ENCODE measurements at places on chromosomes 5 and 9.

- no peak for DNase-seq
Observed at GRCh38 chr5:98128271-98128670, 645.2 kb upstream of the RGMB start.

- DNase-seq = no peak
Observed at GRCh38 chr5:42064821-42065220, 139.7 kb downstream of the FBXO4 start.

DNA sequence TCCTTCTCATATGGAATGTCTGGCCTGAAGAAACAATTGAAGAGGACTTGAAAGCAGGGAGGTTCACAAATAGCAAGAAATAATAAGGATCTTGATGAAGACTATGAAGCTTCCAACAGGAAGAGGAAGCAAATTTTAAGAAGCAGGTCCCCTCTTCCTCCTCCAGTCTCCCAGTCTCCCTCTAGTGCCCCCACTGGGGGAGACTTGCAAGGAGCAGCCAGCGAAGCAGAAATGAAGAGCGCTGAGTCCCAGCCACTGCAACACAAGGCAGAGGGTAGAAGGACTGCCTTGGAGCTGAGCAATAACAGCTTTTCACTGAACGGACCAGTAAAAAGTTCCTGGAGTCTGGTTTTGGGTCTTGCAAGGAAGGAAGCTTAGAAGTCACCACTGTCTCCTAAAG lies 32.6 kb upstream of the ACO1 start:
- no peak for DNase-seq

DNA sequence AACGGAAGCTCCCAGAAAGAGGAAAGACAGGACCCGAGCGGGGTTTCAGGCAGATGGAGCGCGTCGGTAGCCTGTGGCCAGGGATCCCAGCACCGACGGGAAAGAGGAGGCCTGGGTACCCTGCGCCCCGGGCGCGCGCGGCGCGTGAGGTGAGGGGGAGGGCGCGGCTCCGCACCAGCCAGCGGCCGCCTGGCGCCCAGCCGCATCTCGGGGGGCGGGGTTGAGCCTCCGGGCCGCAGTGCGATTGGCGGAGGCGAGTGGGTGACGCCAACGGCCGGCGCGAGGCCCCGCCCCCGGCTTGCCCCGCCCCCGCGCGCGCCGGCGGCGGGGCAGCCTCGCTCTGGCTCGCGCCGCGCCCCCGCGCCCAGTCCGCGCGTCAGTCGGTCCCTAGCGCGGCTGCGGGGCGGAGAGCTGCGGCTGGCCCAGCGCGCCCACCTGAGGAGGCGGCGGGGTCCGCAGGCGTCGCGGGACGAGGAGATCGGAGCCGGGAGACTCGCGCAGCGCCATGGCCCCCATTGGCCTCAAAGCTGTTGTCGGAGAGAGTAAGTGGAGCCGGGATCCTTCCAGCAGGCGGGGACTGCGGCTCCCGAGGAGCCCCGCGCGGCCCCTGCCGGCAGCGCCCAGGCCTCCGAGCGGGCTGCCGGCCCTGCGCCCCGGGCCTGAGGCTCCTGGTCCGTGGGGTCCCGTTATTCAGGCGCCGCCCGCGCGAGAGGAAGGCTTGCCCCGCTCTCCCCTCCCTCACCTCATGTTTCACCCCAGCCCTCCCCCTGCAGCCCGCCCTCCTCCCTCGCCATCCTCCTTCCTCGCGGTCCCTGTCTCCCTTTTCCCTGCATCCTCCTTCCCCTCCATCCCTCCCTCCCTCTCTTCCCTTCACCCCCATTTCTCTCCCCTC lies at the start of gene STXBP1:
Gene STXBP1 (plus strand): TSS at position 379 of the 892 bp plus-strand sequence. CDS start 127 bp downstream, at position 506.
- DNase-seq = peak; percentile 70

DNA sequence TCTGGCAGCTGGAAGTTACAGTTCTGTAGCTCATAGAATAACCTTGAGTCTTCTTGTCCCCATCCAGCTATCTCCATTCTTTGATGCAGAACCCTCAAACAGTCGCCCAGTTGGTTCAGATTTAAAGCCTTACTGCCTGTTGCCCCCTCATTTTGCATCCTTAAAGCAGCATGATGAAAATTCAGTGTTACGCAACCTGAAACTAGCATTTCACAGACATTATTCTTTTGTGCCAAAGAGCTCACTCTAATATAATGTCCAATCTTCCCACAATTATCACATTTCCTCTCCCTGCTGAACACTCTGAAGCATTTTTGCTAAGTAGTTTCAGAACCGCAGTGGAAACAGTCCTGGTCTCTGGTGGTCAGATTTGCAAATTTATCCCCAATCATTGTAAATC lies 318.0 kb downstream of the PSAT1 start:
- no peak for DNase-seq

- no peak for DNase-seq
Observed at GRCh38 chr9:73951147-73951546, 546.0 kb upstream of the RORB start.

Data from stimulated activated CD8-positive, alpha-beta memory T cell treated with anti-CD3 and anti-CD28 coated beads, Interleukin-7, amount 100 ng/mL, for 24 hours (primary cell).